ENCODE measurements at places on chromosomes 4 and X. TPM values are rescaled to one million over a fixed set of nuclear protein-coding genes. Genes with fewer than 3 reads are reported as not detected.

The SUV39H1 gene
- total RNA-seq, result 2.6 TPM

The RHOH gene
- total RNA-seq, result not detected

The FMR1NB gene
- not detected for total RNA-seq

The PLAC8 gene
- total RNA-seq, result 1.6 TPM

The BANK1 gene
- total RNA-seq, result not detected

The TMSB4X gene
- total RNA-seq, result 1,131 TPM

The CLGN gene
- total RNA-seq, result 57.3 TPM

The OPRPN gene
- not detected for total RNA-seq

The PHOX2B gene
- not detected for total RNA-seq

The CYSLTR1 gene
- 1.0 TPM for total RNA-seq

The ANXA3 gene
- total RNA-seq, result 14.6 TPM

The MTNR1A gene
- total RNA-seq, result not detected

The MAGEA4 gene
- total RNA-seq, result not detected

The SYN1 gene
- total RNA-seq, result 12.1 TPM

The VSIG4 gene
- total RNA-seq, result 12.1 TPM

The ATP5ME gene
- total RNA-seq, result 1,054 TPM

The CYLC1 gene
- total RNA-seq, result not detected

The ASMT gene
- total RNA-seq, result not detected

- no peak for DNase-seq
Observed at GRCh38 chrX:149521438-149521837, 16.3 kb upstream of the IDS start.

GRCh38 chr4:1002131-1002630 lies 9.0 kb upstream of the SLC26A1 start:
- DNase-seq, result no peak

DNA sequence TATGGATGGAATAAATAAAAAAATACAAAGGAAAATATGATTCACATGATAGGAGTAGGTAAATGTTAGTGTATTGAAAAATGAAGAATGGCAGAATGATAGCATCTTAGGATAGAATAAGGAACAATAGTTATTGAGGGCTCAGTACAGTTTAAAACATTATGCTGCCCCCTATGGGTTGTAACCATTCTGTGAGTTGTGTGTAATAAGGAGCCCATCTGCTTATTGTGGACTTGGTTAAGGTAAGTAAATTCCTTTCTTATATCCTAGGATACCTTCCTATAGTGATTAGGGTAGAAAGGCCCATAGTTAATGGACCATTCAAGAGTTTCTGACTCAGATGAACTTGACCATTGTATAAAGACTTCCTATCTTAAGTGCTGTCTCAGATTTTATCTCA lies 195.8 kb downstream of the PDHA2 start:
- no peak for DNase-seq

DNA sequence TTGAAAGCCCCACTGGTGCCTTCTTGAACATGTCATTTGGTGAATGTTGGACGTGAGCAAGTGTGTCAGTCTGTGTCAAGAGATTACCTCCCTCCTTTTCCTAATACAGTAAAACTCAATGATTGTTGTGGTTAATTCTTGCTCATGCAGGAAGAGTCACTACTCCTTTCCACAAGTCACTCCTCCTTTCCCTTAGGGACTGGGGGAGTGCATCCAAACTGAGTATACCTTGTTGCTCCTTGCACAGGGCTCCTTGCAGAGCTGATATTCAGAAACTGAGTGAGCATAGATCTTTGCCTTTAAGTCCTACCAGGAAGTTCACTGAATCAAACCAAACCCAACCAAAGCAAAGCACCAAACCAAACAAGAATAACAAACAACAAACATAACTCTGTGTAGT lies 63.9 kb downstream of the GPR50 start:
- DNase-seq, result no peak

DNA sequence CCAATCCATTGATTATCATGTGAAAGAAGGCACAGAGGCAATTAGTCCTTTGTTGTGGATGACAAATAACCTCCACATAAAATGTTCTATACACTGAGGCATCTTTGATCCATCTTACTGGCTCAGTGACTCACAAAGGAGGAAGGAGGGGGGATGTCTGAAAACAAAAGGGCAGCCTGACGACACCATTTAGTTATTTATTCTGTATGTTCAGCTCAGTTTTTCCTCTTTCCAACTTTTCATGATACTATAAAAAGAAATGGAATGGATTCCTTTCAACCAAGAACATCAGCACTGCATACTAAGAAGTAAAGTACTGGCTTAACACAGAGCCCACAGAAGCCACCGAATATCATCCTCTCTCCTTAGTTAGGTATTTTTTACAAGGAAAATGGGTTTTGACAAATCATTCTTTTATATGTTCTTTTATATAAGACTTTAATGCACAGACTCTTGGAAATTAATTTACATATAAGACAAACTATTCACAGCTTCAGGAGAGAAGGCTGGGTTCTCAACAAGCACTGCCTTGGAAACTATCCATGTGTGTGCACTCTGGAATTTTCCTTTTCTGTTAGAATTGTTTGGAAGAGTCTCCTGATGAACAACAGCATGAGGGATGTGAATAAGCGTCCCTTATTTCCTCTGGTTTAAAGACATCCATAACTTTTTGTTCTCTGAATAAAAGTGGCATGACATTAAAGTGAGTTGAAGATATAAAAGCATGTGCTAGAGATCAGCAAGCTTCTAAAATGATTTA lies 135.6 kb downstream of the TSPAN5 start:
- no peak for DNase-seq

GRCh38 chrX:6517376-6517775 lies 17.5 kb downstream of the VCX3A start:
- DNase-seq, result no peak

DNA sequence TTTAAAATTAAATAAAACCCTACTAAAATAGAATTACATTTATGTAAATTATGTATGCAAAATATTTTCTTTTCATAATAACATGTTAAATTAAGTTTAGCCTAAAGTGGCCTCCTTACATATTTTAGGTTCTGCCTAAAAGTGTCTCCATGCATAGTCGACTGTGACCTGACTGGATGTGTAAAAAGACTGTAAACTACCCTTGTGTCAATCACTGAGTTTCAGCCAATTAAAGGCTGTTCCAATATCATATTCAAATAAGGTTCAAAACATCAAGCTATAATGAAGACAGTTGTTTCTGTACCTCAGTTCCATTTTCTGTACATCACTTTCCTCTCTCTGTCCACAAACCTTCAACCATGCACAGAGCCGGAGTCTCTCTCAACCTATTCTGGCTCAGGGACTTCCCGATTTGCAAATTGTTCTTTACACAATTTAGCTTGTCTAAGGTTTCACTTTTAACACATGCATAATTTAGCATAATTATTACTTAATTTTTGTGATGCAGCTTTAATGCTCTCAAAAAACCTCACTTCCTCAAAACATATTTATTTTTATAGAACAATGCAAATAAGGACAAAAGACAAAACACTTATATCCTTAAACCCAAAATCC lies 60.1 kb downstream of the SH3RF1 start:
- DNase-seq, result no peak

GRCh38 chrX:31713120-31713519 lies 641.3 kb upstream of the FTHL17 start:
- DNase-seq, result no peak

GRCh38 chrX:110985470-110985869 lies 110.5 kb upstream of the PAK3 start:
- no peak for DNase-seq

DNA sequence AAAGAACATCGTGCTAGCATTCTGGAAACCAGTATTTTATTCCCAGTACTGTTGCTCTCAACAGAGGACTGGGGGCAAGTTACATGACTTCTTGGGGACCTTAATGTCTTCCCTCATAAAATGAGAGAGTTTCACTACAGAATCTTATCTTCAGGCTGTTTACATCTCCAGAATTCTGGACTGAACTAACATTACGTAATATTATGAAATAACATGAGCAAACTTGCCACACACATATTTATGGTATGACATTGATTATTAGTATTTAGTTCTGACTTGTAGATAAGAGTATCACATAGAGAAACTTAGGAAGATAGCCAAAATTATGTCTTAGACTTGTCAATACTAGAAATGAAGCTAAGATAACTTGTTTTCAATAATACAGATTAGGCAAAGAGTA lies 68.0 kb downstream of the NFKB1 start:
- no peak for DNase-seq

DNA sequence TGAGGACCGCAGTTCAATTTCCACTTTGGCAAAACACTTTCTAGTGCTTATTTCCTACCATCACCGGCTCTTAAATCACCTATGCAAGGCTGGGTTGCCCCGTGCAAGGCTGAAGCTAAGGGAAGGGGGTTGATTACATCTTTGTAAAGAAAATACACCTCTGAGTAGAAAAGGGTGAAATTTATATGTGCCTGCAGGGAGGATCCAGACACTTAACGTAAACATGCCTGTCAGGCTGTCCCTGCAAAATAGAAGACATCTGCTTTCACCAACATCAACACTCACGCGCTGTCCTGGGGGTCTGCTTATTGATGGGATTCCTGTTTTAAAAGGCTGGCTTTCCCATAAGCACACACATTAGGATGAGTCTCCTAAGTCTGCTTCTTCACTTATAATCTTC lies 92.0 kb downstream of the PRKX start:
- DNase-seq, result no peak

DNA sequence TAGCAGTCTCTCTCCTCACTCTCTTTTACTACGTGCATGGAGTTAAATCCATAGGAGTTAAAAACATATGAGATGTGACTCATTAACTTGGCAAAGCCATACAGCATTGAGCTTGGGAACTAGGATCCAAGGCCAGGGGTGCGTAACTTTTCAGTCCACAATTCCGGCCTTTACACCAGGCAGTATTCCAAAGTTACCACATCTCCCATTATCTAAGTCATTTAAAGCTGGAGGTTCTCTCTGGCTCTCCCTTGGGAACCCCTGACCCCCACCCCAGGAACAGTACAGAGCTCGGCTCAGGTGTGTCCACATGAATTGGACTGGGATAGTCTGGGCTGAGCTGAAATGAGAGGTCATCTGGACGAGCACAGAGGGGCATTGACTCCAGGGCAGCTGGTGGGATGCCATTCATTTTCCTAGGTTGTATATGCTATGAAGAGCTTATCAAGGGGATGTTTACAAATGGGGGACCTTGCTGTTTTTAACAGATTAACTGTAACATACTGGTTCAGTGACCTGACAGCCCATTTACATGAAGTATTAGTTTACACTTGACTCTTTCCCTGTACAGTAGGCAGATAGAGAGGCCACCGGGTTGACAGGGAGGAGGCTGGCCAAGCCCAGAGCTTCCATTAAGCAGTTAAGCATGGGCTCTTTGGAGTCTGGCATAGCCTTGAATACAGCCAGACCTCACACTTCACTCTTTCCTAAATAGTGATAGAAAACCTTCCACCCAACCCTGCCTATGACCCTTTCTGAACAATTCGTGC lies 128.8 kb downstream of the RAB28 start:
- no peak for DNase-seq

GRCh38 chrX:129593137-129593536 lies 53.1 kb downstream of the OCRL start:
- DNase-seq, result no peak

- no peak for DNase-seq
Observed at GRCh38 chrX:123357941-123358340, 173.9 kb downstream of the GRIA3 start.

DNA sequence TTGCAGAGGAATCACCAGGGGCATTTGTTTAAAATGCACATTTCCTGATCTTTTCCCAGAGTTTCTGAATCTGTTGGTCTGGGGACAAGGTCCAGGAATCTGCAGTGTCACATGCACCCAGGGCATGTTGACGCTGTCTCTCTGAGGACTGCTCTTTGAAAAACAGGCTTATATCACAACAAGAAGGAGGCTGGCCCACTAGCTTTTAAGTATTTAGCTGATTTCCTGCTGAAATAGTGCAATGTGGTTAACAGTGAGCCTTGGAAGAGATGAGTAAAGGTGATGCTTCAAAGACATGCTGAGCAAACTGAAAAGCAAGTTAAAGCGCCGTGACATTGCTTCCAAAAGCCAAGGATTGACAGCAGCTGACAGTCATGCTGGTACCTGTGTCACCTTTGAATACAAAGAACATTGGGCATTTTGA lies 18.6 kb upstream of the SEPSECS start:
- DNase-seq, result no peak

- DNase-seq, result peak; percentile 25
Observed at GRCh38 chr4:36310793-36311192, 29.4 kb downstream of the DTHD1 start.

- DNase-seq, result no peak
Observed at GRCh38 chrX:148381603-148382002, 118.8 kb upstream of the AFF2 start.

DNA sequence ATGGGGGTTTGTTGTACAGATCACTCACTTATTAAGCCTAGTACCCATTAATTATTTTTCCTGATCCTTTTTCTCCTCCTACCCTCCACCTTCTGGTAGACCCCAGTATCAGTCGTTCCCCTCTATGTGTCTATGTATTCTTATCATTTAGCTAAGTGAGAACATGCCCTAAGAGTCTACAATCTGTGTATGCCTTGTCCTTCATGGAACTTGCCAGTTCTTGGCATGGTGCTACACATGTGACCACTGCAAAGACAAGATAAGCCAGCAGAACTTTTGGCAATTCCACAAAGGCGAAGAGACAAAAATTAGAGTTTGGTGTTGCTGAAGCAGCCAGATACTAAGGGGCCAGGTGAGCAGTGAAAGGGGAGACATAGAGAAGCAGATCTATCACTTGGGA lies 101.3 kb downstream of the CORIN start:
- no peak for DNase-seq

DNA sequence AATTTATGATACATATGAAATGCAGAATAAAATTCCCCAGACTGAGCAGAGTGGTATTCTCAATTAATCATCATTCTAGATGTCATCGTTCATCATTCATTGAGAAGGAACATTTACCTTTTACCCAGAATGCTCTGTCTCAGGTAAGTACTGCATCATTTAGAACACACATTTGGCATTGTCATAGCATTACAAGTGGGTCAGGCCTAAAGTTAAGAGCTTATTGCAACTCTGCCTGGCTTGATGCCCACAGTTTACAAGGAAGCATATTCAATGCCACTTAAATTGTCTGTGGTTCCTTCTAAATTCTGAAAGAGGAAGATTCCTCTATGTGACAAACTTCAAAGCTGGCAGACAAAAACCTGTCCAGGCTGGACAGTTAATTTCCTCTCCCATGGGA lies 87.3 kb downstream of the CAMK2D start:
- no peak for DNase-seq

- peak; percentile 36 for DNase-seq
Observed at GRCh38 chr4:30717208-30718020, 2.8 kb upstream of the PCDH7 start.

DNA sequence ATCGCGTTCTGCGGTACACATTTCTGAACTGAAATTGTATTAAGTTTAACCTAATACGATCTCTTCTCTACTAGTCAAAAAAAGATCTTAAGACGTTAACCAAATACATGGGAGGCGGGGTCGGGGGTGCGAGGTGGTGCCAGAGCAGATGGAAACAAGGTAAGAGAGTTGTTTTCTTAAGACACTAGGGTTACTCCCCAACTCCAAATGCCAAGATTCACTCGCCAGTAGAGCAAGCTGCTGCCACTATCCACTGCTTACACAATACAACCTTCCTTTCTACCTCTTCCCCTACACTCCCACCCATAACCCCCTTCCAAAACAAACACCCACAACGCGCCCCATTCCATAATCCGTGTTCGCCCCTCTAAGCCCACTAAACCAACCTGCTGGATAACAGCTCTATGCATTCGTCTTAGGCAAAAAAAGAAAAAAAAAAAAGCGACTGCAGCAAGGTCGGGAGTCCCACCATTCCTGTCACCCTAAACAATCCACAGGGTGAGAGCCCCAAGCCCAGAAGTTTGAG lies 1.3 kb downstream of the LCORL start:
- DNase-seq, result no peak
